ENCODE measurements at places on chromosomes 7 and 10. TPM values are rescaled to one million over a fixed set of nuclear protein-coding genes. Genes with fewer than 3 reads are reported as not detected.

DNA sequence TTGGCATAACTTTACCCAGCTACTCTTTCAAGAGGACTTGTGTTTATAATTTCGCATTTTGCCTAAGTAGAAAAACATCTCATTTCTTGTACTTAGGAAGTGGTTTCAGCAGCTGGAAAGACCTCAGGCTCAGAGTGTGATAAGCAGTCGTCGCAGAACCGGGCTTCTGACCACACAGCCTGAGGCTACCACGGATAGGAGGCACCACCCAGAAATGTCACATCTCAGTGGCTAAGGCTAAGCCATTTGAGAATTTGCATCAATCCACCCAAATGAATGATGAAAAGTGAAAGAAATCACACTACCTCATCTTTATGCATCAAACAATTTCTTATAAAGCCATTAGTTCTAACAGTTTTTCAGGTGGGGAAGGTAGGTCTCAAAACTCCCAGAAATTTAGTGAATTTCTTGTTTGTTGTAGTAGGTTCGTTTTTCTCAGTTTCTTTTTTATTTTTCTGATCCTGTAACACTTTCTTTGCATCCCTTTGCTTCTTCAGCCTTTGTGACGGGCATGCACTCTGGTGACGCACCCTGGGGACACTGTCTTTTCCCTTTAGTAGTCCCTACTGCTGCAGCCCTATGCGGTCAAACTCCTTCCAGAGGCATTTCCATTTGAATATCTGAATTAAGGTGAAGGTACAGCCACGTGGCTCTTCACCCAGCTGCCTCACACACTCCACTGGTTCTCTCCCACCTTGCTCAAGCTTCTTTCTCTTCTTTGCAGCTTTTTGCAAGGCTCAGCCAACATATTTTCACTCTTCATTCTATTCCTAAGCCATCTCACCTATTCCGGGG is 68.5 kb downstream of the MAP3K8 start:
- DNase-seq: peak; percentile 69

GRCh38 chr10:123821136-123821535 is 70.5 kb downstream of the CPXM2 start:
- DNase-seq: no peak

GRCh38 chr10:49499305-49499851 is 39.5 kb downstream of the ERCC6 start:
- no peak for DNase-seq

- DNase-seq: no peak
Observed at GRCh38 chr10:83553366-83553765, 585.9 kb upstream of the GHITM start.

GRCh38 chr10:50593523-50594376 is 30.0 kb downstream of the SGMS1 start:
- DNase-seq: no peak

DNA sequence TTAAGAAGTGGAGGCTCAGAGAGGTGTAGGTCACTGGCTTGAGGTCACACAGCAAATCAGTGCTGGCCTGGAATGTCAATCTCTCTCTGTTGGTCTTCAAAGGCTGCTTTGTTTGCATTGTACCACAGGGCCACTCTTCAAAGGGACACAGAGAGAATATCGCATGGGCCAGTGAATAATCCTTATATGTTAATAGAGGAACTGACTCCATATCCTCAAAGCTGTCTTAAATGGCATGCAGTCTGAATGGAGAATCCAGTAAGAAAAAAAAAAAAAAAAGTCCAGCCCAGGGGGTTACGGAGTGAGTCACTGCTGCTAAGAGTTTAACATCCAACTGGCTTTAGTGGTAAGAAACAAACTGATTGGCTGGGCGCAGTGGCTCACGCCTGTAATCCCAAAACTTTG is 54.1 kb downstream of the NRAP start:
- DNase-seq: no peak

DNA sequence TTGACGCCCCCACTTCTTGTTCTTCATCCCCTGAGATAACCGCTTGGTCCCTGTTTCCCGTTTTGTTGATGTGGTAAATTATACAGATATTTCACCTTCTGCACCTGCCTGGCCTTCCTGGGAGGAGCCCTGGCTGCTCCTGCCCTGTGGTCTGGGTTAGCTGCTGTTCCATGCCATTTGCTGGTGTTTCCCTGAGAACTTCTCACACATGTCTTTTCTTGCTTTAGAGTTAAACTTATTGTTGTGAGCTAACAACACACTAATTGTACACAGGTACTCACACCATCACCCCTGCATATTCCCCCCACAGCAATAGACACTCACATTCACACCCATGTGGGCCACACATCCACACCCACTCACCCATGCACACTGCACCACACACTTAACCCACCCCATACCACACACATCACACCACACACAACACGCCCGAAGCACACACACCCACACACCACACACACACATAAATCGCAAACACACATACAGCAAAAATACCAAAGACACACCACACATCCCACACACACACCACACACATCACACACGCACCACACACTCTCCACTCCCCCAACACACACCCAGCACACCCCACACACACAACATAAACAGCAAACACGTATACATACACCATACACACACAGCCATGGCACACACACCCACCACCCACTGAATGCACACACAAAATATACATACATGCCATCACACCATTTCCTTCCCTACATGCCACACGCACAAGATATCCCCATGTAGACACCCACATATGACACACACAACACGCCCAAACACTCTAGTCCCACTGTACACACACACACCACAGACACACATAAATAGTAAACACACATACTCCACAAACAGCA is 19.4 kb upstream of the ANTXRL start:
- DNase-seq: no peak

GRCh38 chr10:15781381-15781960 is 61.7 kb upstream of the ITGA8 start:
- DNase-seq: no peak

Gene ACSL5
- 18.4 TPM for total RNA-seq

- no peak for DNase-seq
Observed at GRCh38 chr10:8112230-8112905, 57.9 kb downstream of the GATA3 start.

DNA sequence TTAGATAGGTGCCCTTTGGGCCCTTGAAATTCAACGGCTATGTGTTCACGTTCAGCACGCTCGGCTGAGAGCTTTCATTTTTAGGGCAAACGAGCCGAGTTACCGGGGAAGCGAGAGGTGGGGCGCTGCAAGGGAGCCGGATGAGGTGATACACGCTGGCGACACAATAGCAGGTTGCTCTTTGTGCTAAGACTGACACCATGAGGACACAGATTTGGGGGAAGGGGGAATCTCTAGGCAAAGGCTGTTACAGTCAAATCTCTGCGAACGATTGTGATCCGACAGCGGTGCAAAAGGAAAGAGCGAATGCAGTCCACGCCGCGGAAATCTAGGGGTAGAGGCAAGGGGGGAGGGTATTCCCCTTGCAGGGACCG is 667 bp downstream of the KLLN start:
- DNase-seq: no peak

DNA sequence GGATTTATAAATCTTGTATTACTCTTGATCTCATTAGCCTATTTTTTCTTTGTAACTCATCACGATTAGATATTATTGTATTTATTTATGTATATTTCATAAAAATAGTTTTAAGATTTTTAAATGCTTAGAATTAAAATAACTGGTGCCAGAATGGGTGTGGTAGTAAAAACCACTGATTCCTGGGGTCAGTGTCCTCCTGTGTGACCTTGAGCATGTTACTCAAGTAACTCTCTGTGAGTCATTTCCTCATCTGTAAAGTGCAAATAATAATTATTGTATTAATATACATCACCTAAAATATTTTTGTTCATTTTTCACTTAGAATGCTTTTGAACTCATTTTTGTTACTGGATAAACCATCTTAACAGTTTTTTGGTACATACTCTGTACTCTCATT is 91.3 kb upstream of the TMEM229A start:
- DNase-seq: no peak

DNA sequence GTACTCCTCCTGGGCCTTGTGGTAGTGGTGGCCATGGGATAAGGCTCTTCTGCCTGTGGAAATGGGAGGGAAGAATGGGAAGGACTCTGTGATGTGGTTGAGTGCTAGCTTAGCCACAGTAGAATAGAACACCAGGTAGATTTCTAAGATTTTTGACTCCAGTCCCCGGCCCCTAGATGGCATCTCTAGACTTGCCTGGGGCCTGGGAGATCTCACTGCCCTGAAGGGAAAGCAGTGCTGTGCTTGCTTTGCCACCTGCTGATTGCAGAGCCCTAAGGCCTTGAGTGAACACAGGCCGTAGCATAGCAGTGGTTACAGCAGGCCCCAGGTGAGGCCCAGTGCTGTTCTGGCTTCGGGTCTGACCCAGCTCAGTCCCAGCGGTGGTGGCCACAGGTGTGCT is 252.0 kb downstream of the TCF7L2 start:
- DNase-seq: no peak

- no peak for DNase-seq
Observed at GRCh38 chr7:135257790-135258189, 24.2 kb downstream of the STRA8 start.

DNA sequence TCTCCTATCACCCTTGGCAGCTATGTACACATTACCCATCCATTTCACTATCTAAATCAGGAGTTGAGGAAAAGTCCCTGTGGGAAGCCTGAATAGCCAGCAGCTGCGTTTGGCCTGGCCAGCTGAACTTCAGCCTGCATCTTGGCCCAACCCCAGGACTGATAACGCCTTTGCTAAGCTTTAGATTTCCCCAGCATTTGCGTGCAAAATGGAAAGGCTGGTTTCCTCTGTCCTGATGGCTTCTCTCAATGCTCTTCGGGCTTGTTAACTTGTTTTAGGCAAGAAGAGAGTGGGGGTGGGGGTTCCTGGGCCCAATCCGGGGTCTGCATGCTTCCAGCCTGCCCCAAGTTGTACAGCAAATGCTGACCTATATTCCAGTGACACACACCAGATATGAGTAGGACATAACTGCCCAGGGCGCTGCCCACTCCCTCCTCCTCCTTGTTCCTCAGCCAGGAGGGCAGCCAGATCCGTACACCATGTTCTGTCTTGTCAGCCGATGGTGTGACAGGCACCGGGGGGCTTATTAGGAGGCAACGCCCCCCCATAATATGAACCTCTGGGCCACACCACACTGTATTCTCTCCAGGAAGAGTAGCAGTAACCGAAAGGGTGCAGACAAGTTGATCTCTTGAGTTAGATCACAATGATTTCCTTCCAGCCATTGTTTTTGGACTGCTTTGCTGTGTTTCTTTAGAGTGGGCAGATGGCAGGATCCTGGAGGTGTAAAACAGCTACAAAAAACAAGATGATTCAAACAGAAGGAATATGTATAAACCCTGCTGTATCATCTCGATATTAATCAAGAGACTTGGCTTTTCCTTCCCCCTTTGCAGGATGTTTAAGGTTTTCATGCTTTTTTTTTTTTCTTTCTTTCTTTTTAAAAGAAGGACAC is 339.0 kb downstream of the RNLS start:
- peak; percentile 78 for DNase-seq

DNA sequence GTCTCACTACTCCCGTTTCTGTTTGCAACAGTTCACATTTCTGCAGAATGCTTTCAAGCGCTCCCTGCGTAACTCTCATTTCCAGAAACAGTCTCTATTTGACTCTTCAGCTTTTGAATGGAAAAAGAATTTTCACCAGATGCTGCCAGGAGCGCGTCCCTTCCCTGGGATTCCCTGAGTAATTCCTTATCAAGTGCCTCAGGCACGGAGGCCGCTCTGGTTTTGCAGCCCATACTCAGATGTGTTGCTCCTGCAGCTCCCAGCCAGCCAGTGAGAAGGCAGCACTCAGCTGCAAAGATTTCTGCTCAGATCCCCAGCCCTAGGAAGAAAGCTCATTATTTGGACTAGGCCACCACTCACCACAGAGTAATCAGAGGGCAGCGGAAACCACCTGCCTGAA is 161.1 kb upstream of the CHST15 start:
- peak; percentile 49 for DNase-seq

GRCh38 chr10:89151857-89152256 is 55.3 kb downstream of the CH25H start:
- DNase-seq: no peak

DNA sequence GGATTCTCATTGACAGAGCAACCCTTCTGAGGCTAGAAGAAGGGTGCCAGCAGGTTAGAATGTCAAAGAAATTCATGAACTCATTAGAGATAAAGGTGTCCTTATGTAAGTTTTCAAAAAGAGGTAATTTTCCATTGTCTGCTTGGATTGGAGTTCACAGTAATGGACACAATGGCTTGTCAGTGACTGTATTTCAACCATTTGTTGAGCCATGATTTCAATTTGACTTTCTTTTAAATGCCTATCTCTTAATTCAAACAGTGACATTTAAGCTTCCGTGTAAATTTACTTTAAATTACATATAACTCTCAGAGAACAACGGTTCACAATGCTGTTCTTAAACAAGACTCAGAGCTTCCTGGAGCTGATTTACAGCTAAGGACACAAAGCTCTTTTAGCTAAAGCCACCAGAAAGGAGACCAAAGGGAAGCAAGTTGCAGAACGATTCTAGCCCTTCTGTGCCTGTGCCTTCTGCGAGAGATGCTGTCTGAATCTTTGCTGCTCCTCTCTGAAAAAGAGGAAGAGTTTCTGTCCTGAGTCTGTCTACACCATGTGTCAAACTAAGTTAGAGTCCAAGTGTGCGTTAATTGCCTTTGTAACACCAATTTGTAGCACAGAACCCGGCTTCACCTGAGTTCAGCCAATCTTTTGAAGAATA is 42.2 kb upstream of the PFKP start:
- DNase-seq: no peak

Gene SLC35G1
- 3.3 TPM for total RNA-seq

GRCh38 chr7:25611196-25611595 is 382.9 kb upstream of the NPVF start:
- DNase-seq: no peak

Gene AKR1C8
- total RNA-seq: not detected

DNA sequence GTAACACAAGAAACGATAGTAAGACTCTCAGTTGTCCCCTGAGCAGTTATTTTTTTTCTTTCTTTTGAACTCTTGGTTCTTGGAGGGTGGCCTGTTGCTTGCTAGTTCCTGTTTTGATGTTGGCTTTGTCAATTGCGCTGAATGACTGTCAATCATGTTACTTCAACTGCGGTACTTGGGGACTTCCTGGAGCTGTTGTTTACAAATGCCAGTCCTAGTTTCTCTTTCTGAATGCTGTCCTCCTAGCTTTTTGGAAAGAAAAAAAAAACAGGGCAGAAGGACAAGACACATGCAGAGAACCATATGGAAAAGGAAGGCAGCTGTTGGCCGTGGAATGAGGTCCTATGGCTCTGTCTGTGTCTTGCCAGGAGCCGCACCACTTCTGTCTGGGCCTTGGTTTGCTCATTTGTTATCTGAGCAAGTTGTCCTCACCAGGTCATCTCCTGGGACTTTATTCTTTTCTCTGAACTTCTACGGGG is 7.0 kb upstream of the PDCD4 start:
- DNase-seq: no peak

GRCh38 chr7:116150588-116150987 is 59.8 kb upstream of the TES start:
- DNase-seq: no peak

Gene CYP3A7
- not detected for total RNA-seq

GRCh38 chr7:93958216-93958615 is 36.7 kb downstream of the GNG11 start:
- DNase-seq: no peak

Measured in aorta (tissue), 5 donors.